ENCODE measurements at places on chromosomes 11 and 22.

DNA sequence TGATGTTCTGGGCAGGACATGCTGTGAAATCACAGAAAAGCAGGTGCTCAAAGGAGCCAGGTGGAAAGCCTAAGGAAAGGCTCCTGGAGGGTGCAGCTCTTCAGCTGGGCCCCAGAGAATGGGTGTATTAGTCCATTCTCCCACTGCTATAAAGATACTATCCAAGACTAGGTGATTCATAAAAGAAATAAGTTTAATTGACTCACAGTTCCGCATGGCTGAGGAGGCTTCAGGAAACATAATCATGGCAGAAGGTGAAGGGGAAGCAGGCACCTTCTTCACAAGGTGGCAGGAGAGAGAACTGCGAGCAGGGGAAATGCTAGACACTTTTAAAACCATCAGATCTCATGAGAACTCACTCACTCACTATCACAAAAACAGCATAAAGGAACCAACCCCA is 43.1 kb upstream of the DEUP1 start:
- no peak for DNase-seq

- no peak for DNase-seq
These were observed 21.6 kb upstream of the CSNK1E start for GRCh38 chr22:38338772-38339379.

GRCh38 chr22:46730568-46731245 is 7.3 kb downstream of the CERK start:
- DNase-seq: no peak

DNA sequence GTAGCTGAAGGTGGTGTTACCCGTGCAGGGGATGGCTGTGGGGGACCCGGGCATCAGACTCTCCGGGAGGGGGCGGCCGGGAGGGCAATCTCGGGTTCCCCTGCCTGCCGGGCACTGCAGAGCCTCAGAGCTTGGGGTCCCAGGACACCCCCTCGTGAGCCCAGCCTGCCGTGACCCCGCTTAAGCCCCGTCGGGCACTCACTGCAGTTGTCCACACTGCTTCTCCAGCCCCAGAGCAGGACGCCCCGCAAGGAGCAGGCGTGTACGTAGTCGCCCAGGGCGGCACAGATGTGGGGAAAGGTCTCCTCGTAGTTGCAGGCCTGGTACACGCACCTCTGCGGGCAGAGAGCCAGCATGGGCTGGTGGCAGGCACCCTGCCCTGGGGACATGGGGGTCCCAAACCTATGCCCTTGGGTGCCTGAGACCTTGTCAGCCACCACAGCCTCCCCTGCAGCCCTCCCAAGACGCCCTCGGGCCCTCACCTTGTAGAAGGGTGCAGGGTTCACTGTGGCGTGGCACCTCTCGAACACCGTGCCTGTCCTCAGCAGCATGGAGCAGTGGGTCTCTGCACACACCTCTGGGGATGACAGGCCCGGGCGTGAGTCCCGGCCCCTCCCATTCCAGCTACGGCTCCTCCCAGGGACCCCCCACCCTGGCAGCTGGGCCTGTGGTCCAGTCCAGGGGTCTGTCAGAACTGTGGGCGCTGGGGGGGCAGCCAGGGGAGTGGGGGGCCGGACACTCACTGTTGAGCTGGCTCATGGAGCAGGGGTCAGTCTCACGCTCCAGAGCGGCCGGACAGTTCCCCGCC is 8.8 kb downstream of the MUC6 start:
- DNase-seq: no peak

- DNase-seq: no peak
These were observed 91.0 kb downstream of the SERGEF start for GRCh38 chr11:17921659-17922415.

DNA sequence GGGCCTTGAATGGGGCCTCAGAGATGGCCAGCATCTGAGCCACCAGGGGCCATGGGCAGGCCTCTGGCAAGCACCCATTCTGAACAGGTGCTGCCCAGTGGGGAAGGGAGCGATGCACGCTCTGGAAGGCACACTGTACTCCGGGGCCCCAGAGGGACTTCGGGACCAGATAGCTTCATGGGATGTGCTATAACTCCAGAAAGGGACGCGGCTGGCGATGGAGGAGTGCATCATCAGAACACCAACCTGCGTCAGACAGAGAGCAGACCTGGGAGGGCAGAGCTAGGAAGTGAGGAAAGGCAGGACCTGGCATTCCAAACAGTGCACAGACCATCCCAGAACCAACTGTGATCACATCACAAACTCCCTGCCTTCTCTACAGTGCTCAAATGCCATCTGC is 16.8 kb downstream of the DGCR2 start:
- no peak for DNase-seq

- DNase-seq: no peak
These were observed 20.8 kb upstream of the DLAT start for GRCh38 chr11:112004389-112004788.

DNA sequence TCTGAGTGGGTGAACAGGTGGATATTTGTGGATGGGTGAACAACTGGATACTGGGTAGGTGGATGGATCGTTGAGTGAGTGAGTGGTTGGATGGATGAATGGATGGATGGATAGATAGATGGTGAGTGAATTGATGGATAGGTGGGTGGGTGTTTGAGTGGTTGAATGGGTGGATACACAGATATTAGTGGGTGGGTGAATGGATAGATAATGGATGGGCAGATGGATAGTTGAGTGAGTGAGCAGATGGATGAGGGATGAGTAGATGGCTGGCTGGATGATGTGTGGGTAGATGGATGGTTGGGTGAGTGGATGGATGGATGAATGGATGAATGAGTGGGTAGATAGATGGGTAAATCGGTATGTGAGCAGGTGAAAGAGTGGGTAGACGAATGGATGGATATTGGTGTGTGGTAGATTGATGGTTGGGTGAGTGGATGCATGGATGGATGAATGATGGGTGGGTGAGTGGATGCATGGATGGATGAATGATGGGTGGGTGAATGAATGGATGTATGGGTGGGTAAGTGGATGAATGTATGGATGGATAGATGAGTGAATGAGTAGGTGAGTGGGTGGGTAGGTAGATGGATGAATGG is 406.7 kb downstream of the MN1 start:
- DNase-seq: no peak

DNA sequence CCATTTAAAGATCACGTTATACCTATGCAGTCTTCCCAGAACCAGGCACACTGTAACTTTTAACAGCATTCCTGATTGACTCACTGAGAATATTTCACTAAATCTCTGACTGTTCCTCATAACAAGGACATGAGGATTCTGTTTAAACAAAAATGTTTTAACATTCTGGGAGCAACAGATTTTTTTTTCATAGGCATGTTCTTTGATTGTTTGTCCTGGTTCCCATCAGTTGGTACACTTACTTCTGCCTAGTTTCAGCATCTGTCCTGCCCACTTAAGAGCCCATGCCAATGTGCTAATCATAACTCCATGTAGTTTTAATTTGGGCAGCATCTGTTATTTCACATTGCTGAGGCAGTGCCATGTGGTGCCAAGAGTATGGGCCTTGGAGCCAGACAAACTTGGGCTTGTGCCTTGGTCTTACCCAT is 138.5 kb upstream of the CTSC start:
- no peak for DNase-seq

- DNase-seq: no peak
These were observed 11.6 kb downstream of the CD59 start for GRCh38 chr11:33724644-33725035.

- peak; percentile 15 for DNase-seq
These were observed 13.5 kb upstream of the FTH1 start for GRCh38 chr11:61980783-61981541.

- DNase-seq: no peak
These were observed 1.0 kb upstream of the RELA start for GRCh38 chr11:65663639-65664200.

GRCh38 chr11:106344394-106344793 is 266.9 kb downstream of the AASDHPPT start:
- no peak for DNase-seq

DNA sequence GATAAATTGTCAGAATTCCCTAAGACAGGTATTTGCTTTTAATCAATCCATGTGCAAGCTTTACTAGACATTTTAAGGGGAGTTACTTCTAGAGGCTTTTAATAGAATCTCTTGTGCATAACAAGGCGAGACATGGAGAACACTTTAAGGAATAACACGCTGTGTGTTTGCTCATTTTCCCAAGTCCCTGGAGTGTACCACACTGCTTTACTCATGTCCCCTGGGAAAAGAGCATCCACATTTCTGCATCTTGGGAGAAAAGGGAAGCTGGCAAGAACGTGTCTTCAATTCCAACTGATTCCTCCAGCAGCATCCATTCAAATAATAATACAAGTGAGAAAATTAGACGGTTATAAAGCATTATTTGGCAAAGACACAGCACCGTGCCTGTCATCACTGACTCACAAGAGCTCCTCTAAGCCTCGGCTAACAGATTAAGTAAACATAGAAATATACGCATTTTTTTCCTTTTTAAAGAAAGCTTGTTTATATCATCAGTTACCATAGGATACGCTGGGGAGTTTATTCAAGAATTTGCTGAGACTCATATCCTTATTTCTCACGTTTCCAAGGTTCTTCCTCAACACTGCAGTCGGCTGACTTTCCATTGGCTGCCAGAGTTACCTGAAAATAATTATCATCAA is 121.5 kb downstream of the CD44 start:
- DNase-seq: no peak

DNA sequence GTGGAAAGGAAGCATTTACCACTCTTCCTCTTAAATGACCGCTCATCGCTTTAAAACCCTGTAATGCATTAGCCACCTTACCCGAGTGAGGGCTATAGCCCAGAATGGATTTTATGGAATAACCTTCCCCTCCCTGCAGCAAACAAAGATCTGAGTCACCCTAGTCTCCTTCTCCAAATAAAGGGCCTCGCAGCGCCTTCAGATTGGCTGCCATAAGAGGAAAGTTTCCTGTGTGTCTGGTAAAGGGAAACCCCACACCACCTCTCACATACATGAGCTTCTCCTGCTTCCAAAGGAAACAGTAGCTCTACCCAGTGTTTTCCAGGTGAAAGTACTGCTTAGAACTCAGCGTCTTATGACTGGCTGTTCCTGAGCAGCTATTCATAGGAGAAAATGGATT is 47.8 kb downstream of the PPP2R1B start:
- no peak for DNase-seq

GRCh38 chr22:30326255-30326705 is 461 bp downstream of the TBC1D10A start:
- DNase-seq: no peak

- DNase-seq: no peak
These were observed 69.3 kb downstream of the CEP164 start for GRCh38 chr11:117396970-117397369.

DNA sequence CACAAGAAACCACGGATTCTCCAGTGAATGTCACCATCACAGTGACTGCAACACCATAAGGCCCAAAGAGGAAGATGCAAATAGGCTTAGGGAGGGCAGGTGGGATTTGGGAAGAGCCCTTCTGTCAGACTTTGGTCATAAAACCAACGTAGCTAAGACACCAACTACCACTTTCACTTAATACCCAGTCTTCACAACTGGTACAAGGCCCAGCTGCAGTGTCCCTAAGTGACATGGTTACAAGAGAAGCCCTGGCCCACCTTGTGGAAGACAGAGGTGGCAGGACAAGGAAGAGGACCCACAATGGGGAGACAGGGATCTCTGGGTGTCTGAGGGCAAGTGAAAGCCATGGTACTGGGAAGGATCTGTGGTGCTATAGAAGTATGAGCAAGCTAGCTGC is 10.0 kb downstream of the VSIG10L2 start:
- no peak for DNase-seq

- DNase-seq: no peak
These were observed 17.9 kb downstream of the USH1C start for GRCh38 chr11:17526326-17526725.

DNA sequence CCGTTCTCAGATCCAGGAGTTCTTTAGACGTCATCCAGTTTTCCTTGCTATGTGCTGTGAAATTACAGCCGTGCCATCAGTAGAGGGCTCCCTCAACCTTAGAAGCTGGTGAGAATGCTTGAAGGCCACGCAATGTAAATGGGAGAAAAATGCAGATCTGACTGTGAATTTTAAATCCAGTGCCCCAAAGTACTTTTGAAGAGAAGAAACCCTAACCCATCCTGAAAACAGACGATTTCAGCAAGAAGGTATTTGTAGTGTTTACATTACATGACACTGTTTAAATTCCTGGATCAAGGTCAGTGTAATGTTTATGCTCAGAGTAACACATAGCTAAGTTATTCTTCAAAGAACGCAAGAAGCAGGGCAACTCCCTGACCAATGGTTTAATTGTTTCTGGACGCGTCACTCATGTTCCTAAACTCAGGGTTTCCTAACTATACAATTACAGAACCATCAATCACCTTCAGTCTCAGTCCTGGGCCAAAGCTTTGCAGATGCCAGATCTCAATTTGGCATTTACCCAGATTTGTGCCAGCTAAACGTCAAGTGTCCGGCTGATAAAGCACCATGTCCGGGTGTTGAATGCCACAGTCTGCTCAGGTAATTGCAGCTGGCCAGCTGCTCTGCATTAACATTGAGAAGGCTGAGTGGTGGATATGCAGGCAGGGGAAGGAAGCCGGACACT is 38.2 kb downstream of the ADAMTS8 start:
- DNase-seq: no peak

GRCh38 chr11:26827567-26828081 is 105.8 kb upstream of the SLC5A12 start:
- DNase-seq: no peak

- peak; percentile 66 for DNase-seq
These were observed 1.7 kb downstream of the CAPRIN1 start for GRCh38 chr11:34053161-34053686.

DNA sequence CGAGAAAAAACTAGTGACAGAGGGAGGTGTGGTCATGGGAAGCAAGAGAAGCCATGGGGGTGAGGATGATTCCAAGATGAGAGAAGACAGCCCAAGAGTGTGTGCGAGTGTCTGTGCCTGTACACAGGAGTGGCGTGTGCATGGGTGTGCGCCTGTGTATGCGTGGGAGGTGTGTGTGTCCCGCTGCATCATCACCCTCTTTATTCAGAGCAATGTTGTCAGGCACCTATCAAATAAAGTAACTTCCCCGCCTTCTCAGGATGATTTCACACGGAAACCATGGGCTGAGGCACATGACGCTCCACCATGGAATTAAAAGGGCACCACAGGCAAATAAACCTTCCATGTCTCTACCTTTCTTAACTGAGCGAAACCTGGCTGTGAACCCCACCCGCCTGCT is 24.6 kb downstream of the MS4A10 start:
- no peak for DNase-seq

DNA sequence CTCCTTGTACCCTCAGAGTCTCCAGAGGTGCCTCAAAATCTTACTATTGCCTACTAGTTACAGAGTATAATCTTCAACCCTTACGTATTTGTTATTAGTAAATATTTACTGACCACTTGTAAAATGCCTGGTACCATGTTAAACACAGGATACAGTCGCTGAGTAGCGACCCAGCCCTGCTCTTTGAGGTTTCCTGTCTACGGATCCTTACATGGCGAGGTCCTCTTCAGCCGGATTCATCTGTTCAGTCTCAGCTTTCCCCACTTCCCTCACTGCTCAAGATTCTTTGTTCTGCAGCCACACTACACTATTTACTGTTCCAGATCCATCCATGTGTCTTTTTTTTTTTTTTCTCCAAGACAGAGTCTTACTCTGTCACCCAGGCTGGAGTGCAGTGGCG is 13.2 kb upstream of the TTC36 start:
- DNase-seq: no peak

Data from activated CD4-positive, CD25-positive, alpha-beta regulatory T cell treated with anti-CD3 and anti-CD28 coated beads, Interleukin-2, amount 50 U/mL, for 72 hours (primary cell).